ENCODE measurements at places on chromosomes 16 and 17. TPM values are rescaled to one million over a fixed set of nuclear protein-coding genes. Genes with fewer than 3 reads are reported as not detected.
A peak's percentile ranks its signal among the peaks of the same experiment; 100 is the strongest.

DNA sequence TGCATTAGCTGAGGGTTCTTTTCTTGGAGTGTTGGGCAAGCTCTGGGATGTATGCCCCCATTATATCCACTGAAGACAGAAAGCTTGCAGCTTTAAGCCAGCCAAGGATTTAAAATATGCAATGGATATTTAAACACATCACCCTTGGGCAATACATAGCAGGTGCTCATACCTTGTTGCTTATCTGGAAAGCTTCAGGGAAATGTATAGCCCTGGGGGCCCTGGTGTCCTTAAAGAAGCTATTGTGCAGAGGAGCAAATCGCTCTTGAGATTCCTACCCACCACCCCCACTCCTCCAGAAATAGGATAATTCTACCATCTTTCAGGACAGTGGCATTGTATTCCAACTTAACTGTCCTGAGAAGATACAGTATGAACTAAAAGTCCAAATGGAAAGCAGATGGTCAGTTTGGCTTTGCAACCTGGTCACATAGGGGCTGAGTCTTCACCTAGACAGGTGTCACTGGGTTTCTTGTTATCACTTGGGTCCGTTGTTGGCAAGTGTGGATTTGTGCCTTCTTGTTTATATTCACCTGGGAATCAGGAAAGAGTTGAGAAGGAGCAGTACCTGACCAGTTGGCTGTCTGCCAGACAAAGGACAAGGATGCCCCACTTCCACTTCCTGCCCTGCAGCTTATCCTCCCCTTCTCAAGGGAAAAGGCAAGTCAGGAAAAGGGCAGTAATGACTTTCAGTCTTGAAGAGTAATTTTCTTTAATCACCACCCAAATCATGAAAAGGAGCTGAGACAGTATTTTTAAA lies 3.4 kb downstream of the ANKRD40CL start:
- DNase-seq = no peak
- H3K4me3 ChIP-seq = no peak overlapping the region
- H3K27ac ChIP-seq = no peak overlapping the region
- peaks cover 21% of the 10 kb centered on the region for H3K4me1 ChIP-seq
- no peaks in the 10 kb centered on the region for H3K27me3 ChIP-seq
- no peaks in the 10 kb centered on the region for H3K36me3 ChIP-seq

DNA sequence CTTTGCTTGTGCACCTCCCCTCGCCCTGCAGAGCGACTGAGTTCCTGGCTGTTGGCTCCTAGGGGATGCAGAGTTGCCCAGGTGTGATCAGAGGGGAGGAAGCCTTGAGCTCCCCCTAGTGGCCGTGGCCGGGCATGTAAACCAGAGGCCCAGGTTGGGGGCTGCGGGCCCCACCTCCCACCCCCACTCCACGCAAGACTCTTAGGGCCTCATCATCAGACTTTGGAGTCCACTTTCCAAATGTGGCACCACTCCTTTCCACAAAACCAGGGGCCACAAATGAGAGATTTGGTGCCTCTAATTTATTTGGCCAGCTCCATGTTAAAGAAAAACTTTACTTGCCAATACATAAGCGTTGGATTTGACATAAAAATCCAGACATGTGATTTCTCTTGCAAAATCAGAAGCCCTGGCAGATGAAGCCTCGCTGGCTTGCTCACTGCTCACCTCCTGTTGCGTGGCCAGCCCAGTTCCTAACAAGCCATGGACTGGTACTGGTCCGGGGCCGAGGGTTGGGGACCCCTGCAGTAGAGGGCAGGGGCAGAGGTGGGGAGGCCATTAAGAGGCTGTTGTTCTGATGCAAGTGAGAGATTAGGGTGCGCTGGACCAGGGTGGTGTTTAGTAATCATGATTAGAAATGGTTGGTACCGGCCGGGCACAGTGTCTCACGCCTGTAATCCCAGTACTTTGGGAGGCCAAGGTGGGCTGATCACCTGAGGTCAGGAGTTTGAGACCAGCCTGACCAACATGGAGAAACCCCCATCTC lies 28.7 kb upstream of the GAS7 start:
- no peak overlapping the region for H3K4me3 ChIP-seq
- H3K27ac ChIP-seq = no peak overlapping the region
- H3K36me3 ChIP-seq = no peaks in the 10 kb centered on the region
- H3K4me1 ChIP-seq = no peaks in the 10 kb centered on the region

DNA sequence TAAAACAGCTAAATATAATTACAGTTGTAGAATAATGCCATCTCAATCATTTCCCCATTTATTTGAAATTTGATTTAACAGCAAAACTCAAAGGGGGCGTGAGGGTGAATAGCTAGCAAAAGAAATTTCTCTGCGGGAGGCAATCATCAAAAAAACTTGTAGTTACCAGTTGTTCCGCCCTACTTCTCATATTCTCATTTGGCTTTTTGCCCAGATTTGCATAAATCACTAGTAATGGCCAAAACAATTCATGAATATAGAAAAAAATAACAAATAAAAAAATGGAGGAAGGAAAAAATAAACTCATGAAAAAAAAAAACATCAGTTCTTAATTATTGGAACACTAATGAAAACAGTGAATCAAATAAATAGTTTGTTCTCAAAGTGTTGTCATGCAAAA lies 722.6 kb upstream of the KIF2B start:
- no peaks in the 10 kb centered on the region for H3K27me3 ChIP-seq
- no peak overlapping the region for H3K4me3 ChIP-seq
- DNase-seq = no peak
- no peaks in the 10 kb centered on the region for H3K4me1 ChIP-seq
- no peak overlapping the region for H3K27ac ChIP-seq

- DNase-seq = no peak
- no peak overlapping the region for H3K27ac ChIP-seq
- H3K4me3 ChIP-seq = no peak overlapping the region
- H3K36me3 ChIP-seq = peaks cover 3% of the 10 kb centered on the region
These were observed 3.7 kb upstream of the MRPL28 start for GRCh38 chr16:373848-374615.

DNA sequence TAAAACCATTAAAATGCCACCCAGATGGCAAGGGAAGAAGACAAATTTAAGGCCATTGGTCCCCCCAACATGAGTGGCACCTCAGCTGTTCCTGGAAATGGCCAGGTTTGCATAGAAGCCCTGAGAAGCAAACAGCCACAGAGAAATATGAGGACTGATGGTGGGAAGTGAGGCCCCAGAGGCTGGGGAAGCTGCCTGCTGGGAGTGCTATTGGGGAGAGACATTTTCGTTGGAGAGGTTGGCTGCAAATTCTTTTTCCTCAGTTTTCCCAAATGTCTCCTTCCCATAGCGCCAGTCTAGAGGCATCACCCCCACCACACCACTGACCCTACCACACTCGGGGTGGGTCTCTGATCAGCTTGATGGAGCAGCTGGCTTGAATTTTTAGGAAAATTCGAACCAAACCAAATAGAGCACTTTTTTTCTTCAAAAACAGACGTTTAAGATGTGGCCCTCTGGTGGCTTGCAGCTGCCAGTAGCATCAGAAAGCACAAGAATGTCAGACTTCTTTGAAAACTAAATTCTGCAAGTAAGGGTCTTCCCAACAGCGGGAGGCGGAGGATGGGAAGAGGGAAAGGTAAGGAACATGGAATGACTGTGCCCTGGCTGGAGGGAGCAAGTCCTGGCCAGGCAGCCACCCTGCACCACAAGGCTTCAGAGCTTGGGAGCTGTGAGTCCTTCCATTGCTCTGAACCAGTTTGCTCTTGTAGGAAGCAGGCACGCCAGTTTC lies 13.2 kb upstream of the SLC12A3 start:
- no peak overlapping the region for H3K4me3 ChIP-seq
- no peaks in the 10 kb centered on the region for H3K27me3 ChIP-seq
- H3K36me3 ChIP-seq = no peaks in the 10 kb centered on the region
- no peak for DNase-seq
- H3K27ac ChIP-seq = no peak overlapping the region

DNA sequence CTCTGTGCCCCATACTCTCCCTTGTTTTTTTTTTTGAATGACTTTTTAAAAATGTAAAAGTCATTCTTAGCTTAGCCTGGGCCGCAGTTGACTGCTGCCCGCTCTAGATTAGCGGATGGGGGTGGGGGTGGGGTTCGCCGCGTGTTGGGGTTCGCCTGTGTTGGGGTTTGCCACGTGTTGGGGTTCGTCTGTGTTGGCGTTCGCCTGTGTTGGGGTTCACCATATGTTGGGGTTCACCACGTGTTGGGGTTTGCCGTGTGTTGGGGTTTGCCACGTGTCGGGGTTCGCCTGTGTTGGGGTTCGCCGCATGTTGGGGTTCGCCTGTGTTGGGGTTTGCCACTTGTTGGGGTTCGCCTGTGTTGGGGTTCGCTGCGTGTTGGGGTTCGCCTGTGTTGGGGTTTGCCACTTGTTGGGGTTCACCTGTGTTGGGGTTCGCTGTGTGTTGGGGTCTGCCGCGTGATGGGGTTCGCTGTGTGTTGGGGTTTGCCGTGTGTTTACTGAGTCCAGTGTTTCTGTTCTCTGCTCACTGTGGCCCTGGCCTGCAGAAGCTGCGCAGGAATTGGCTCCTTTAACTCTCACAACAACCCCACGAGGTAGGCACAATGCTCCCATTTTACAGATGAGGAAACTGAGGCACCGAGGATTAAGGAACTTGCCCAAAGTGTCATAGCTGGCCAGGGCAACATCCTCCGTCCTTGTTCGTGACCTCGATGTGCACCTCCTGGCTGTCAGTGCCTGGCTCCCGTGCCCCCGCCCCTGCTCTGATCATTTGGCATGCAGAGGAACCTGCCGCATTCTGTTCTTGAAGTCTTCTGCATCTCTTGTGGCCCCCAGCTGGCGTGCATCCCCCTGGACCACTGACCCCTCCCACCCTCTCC lies 96.6 kb upstream of the CIBAR2 start:
- H3K4me3 ChIP-seq = no peak overlapping the region
- no peaks in the 10 kb centered on the region for H3K36me3 ChIP-seq
- no peaks in the 10 kb centered on the region for H3K27me3 ChIP-seq
- no peak for DNase-seq

DNA sequence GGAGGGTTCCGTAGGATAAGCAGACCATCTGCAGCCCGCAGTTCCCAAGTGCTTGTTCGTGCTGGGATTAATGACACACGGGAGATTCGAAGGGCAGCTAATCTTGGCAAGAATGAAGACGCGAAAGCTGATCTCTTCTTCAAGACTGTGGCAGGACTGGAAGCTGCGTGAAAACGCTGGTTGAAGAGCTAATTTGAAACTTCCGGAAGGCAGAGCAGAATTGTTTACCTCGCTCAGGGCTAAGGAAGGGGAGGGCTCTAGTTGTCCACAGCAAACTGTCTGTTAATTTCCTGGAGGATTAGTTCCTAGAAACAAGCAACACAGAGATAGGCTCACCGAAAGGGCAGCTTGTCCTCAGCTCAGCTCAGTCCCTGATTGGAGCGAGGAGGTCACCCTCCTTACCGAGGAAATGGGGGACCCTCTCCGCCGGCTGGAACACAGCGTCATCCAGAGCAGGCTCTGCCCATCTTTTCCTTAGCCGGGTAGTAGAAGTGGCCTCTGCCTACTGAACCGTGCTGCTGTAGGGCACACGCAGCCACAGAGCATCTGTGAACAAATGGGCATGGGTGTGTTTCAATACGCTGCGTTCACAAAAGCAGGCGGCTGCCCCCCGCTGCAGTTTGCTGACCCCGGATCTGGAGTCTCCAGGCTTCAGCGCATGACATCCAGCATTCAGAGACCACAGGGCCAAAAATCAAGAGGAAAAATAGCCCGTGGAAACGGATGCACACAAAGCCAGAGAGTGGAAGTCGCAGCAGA lies 16.7 kb upstream of the BAIAP2 start:
- no peaks in the 10 kb centered on the region for H3K4me1 ChIP-seq
- H3K36me3 ChIP-seq = no peaks in the 10 kb centered on the region
- peak overlapping the region; percentile 25 for H3K4me3 ChIP-seq

DNA sequence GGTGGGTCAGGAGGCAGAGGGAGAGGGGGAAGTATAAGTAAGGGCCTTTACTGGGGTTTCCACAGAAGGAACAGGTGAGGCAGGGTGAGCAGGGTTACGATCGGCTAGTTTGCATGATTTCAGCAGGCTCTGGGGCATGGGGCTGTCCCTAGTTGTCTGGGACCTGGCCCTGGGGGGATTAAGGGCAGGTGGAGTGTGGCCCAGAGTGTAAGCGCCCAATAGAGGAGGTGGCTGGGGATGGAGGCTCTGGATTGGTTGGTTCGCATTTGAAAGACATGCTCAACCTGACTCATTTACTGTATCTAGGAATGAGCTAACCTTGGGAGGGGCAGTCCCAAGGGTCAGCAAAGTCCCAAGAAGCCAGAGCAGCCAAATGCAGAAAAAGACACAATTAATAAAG lies 230.3 kb downstream of the MAP2K4 start:
- H3K27me3 ChIP-seq = no peaks in the 10 kb centered on the region
- H3K36me3 ChIP-seq = no peaks in the 10 kb centered on the region
- no peak overlapping the region for H3K4me3 ChIP-seq
- H3K4me1 ChIP-seq = no peaks in the 10 kb centered on the region

- no peak for DNase-seq
- H3K4me1 ChIP-seq = no peaks in the 10 kb centered on the region
- no peak overlapping the region for H3K4me3 ChIP-seq
- no peaks in the 10 kb centered on the region for H3K27me3 ChIP-seq
- H3K36me3 ChIP-seq = no peaks in the 10 kb centered on the region
- H3K27ac ChIP-seq = no peak overlapping the region
These were observed 25.5 kb downstream of the TMEM235 start for GRCh38 chr17:78256707-78257591.

DNA sequence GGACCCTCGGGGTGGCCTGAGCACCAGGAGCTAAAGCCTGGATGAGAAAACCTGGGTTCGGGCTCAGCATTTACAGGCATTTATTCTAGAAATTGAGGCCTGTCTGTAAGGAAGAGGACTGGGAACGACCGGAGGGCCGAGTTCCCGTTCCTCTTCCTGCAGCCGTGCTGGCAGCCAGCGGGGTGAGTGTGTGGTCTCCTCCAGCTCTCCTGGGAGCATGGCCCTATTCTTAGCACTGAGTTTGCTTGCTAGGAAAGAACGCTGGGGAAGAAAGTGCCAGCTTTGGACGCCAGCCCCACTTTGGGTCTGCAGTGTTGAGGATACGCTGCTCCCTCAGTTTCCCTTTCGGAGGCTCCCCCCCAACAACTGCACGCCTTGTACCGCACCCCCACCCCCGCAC lies 49.6 kb downstream of the MGAT5B start:
- H3K27ac ChIP-seq = no peak overlapping the region
- no peaks in the 10 kb centered on the region for H3K27me3 ChIP-seq
- no peak for DNase-seq
- no peaks in the 10 kb centered on the region for H3K36me3 ChIP-seq
- no peak overlapping the region for H3K4me3 ChIP-seq
- no peaks in the 10 kb centered on the region for H3K4me1 ChIP-seq

- DNase-seq = no peak
- no peak overlapping the region for H3K4me3 ChIP-seq
- no peaks in the 10 kb centered on the region for H3K36me3 ChIP-seq
- H3K4me1 ChIP-seq = no peaks in the 10 kb centered on the region
- H3K27ac ChIP-seq = no peak overlapping the region
These were observed 158.1 kb upstream of the CIBAR2 start for GRCh38 chr16:85270374-85270773.

- peaks cover 32% of the 10 kb centered on the region for H3K36me3 ChIP-seq
- no peak overlapping the region for H3K4me3 ChIP-seq
- H3K27ac ChIP-seq = no peak overlapping the region
- H3K4me1 ChIP-seq = no peaks in the 10 kb centered on the region
These were observed 19.9 kb downstream of the CIAPIN1 start for GRCh38 chr16:57427307-57427706.

The MOSMO gene
- total RNA-seq = 4.3 TPM

The SLC16A6 gene
- 0.25 TPM for total RNA-seq

The PKMYT1 gene
- 0.56 TPM for total RNA-seq

The TMEM132E gene
- 0.12 TPM for total RNA-seq

The KRTAP4-7 gene
- not detected for total RNA-seq

The EPX gene
- total RNA-seq = not detected

The SLC38A8 gene
- total RNA-seq = not detected

The AXIN1 gene
- total RNA-seq = 10.4 TPM
